Activated naive CD8-positive, alpha-beta T cell treated with anti-CD3 and anti-CD28 coated beads for 36 hours (primary cell): ENCODE measurements at places on chromosomes 7 and 10.

- DNase-seq: no peak
These were observed 315.3 kb downstream of the BMPER start for GRCh38 chr7:34220506-34221185.

GRCh38 chr7:78912781-78913180, 540.7 kb downstream of the MAGI2 start:
- DNase-seq: no peak

DNA sequence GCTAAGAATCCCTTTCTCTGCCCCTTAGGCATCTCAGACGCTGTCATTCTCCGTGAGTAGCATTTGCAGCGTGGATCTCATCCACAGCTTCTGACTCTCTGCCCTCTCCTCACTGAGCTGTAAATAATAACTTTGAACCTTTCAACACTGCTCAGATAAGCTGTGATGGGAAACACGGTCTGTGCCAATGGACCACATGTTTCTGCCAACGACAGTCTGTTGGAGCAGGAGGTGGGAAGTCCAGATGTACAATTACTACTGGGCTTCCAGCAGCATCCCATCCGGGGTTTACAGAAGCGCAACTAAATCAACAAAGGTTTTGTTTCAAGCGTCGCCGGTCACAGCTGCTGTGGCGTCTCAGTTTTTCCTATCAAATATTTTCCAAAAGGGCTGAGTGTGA, 1110.6 kb downstream of the TYW1 start:
- DNase-seq: no peak

DNA sequence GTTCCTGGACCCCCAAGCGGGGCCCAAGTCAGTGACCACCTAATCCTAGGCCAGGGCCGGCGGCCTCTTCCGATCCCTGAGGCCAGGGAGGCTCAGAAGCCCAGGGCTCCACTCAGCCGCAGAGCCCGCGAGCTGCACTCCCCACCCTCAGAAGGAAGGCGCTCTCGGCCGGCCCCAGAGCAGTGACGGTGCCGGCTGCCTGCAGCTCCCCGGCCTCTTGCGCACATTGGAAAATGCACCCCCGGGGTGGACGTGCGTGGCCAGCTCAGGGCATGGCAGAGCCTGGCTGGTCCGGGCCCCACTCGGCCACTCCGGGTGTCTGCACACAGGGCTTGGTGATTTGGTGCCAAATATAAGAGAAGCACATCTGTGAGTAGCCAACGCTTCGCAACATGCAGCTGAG, 269.1 kb downstream of the PTPRN2 start:
- DNase-seq: no peak

GRCh38 chr10:35922876-35923600, 280.9 kb upstream of the FZD8 start:
- no peak for DNase-seq

- DNase-seq: no peak
These were observed 187.2 kb downstream of the ARHGAP12 start for GRCh38 chr10:31741473-31741872.

DNA sequence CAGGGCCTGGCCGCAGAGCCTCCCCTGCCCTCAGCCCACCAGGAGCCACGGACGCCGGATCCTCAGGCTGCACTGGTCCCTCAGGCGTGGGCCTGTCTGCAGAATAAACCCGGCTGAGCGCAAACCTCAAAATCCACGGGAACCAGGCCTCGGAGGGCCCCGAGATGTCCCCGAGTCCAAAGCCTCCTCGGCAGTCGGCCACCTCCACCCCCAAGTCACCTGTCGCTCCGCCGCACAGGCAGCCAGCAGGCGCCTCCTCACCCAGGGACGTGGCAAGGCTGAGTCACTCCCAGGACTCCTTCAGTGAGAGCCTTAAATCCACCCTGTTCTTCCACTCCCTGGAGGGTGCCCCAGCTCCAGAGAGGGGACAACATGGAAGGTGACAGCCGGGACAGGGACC, 33.2 kb downstream of the STK32C start:
- no peak for DNase-seq

DNA sequence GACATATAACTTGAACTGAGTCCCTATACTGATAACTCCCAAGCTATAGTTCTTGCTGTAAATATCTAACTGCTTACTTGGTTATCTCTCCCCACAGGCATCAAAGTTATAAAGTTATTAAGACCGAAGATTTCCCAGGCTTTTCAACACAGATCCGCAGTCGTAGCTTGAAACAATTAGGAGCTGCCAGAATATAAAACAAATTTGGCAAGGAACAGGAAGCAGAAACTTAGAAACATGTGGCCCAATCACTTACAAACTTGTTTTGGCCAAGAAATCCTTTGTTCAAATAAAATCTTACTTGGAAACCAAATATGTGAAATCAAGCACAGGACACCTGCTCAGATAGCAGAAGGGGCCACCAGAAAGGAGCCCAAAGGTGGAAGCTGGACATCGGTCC, 9.0 kb downstream of the SLC16A12 start:
- DNase-seq: no peak

DNA sequence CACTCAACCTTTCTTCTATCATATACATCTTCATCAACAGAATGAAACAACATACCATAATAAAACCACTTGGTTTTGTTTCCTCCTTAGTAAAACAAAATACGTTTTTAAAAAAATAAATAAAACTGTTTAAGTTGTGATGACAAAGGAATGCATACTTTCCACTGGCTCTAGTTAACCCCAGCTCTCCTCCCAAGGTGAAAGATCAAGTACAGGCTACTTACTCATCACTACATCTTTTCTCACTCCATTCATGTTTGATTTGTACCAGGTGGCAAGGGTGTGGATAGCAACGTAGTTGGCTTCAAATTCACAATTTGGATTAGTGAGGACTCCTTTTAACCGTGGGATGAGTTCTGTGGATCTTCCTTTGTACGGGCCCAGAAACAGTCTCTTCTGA, 14.7 kb downstream of the OGA start:
- no peak for DNase-seq

DNA sequence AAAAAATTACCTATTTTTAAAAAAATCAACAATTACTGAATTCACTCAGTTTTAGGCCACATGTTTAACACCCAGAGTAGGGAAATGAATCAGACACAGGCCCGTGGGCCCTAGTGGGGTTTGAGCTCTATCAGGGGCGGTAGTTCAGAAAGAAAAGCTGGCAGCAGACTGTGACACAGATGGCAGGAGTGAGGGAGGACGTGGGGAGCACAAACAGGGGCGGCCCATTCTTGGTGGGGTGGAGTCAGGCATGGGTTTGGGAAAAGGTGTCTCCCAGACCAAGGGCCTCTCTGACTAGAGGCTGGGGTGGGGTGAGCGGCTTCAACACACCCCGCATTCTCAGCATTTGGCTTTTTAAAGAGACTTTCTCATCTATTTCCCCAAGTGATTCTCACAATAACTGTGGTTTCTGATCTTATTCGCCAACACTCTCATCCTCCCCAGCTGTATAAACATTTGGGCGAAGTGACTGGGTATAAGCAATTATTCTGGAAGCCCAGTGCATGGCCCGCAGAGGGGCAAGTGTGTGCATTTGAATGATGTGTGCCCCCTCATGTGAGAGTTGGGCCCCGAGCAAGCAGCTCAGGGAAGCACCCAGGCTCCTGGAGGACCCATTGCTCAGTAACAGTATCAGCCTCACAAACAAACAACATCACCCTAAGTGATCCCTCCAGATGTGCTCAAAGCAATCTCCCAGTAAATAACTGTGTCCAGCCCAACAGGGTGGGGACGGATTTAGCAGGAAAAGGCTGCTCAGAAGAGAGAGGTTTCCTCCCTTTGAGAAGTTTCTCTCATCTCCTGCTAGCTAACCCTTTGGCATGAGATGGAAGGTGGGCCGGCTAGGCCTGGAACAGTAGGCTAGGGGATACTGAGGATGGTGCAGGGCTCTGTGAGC, 437.6 kb upstream of the ZMIZ1 start:
- peak; percentile 4 for DNase-seq

GRCh38 chr10:84603971-84604370, 275.6 kb downstream of the CCSER2 start:
- DNase-seq: no peak

DNA sequence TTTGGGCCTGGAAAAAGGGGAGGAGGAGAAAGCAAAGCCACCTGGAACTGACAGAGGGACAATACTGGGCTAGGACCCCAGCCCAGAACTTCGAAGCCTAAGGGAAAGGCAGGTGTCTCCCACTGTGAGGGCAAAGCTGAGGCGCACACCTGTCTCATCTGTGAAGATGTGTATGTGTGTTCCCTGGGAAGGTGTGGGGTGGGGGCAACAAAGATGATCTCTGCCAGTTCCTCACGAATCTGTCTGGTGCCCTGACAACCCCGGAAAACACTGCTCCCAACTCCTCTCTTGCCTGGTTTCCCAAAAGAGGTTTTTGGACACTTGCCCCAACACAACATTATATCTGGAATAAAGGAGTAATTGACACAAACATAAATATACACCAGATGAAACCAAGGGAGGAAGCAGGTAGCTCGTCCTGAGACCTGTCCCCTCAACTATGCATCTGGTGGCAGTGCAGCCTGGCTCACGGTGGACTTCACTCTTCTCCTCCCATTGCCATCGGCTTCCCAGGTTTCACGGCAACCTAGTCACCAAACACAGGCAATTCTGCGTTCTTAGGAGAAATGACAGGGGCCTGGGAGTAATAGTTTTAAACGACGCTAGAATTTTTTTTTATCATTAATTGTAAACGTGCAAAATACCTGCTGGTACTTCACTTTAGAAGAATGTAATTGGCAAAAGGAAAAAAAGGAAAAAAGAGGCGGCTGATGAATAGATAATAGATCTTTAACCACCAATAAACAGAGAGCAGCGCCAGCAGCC, 1.7 kb upstream of the EMX2 start:
- DNase-seq: no peak

GRCh38 chr7:47622946-47623640, 41.2 kb upstream of the TNS3 start:
- DNase-seq: no peak

- DNase-seq: no peak
These were observed 191.3 kb upstream of the RHOBTB1 start for GRCh38 chr10:61135276-61135721.

DNA sequence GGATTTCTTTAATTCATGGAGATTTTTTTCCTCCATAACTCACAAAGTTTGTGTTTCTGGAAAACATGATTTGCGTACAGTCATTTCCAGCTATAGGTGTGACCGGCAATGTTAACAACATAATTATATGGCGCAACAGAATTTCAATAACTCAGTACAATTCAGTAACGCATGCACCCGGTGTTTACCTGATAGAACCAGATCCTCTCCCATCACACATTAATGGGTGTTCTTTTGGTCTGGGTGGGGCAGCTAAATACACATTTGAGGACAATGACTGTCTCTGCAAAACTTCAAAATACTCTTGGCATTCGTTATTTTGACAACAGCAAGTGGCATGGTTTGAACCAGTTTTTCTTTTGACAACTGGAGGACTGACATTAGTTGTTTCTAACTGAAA, 102.3 kb downstream of the KLF6 start:
- no peak for DNase-seq

DNA sequence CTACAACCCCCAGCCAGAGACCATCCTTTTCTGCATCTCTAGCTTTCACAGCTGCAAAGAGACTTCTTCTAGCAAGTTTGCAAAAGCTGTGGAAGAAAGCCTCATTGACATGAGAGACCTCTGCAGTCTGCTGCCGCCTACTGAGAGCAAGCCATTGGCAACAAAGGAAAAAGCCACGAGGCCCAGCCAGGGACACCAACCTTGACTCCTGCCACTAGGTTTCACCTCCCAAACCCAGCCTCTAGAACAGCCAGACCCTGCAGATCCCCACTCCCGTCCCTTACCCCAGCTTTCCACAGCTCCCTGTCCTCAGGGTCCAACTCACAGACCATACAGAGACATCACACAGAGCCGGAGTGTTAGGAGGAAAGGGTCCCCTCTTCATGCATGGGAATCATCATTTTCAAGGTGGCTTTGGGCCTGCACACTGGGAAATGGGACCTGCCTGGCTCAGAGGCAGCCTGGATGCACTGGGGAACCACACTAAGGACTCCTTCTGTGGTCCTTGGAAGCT, 14.6 kb upstream of the C10orf53 start:
- no peak for DNase-seq

- DNase-seq: no peak
These were observed 53.2 kb downstream of the ABI1 start for GRCh38 chr10:26807532-26807931.

DNA sequence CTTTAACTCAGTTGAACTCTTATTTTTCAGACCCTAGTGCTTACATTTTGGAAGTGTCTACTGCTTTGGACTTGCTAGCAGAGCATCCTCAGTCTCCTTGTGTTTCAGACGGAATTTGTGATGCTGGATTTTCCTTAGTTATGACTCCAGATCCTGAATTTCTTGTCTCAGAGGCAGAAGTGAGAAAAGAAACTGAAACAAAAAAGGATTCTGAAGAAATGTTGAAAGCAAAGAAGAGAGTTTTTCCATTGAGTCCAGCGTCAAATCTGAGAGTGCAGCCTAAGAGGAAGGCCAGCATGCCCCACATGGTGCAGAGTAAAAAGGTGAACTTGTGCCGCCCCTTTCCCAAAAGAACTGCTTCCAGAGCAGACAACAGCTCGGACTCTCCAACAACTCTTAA, 46.1 kb downstream of the TASOR2 start:
- DNase-seq: no peak

DNA sequence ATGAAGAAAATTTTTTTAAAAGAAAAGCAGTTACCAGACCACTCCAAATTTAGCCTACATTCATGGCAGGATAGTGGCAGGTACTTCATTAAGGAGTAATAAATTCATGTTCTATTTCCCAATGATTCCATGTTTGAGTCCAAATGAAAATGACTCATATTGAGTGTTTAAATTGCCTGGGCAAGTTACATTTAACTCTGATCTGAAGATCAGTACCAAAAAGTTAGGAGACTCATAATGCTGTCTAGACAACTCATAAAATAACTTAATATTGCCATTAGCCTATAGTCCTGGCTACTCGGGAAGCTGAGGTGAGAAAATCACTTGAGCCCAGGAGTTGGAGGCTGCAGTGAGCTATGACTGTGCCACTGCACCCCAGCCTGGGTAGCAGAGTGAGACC, 13.0 kb downstream of the BRAF start:
- DNase-seq: no peak

- no peak for DNase-seq
These were observed 17.2 kb downstream of the SH2B2 start for GRCh38 chr7:102303669-102304422.

GRCh38 chr10:8050556-8051108, 3.9 kb upstream of the GATA3 start:
- peak; percentile 45 for DNase-seq

GRCh38 chr7:78189762-78190161, 391.2 kb downstream of the PHTF2 start:
- DNase-seq: no peak

DNA sequence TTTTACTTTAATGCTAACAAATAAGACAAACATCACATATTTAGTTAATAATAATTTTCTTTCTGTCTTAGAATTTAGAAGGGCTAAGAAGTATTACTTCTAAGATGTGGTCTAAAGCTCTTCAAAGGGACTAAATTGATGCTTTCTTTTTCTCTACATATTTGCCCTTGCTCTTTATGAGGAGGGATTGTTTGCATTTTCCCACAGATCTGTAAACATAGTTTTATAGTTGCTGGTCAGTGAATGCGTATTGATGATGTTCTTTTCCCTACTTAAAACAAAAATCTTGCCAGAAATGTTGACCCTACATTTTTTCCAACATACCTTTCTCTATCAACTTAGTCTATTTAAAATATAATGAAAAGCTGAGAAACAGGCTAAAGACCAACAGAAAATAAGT, 372.4 kb upstream of the LRGUK start:
- DNase-seq: no peak

- no peak for DNase-seq
These were observed 91.3 kb upstream of the NPY start for GRCh38 chr7:24192691-24193090.
